ENCODE measurements at places on chromosomes 12 and 14. TPM values are rescaled to one million over a fixed set of nuclear protein-coding genes. Genes with fewer than 3 reads are reported as not detected.

TAS2R7 gene
- total RNA-seq: not detected

HOXC13 gene
- total RNA-seq: not detected

OR4M1 gene
- total RNA-seq: not detected

GALNT9 gene
- not detected for total RNA-seq

PXN gene
- 48.4 TPM for total RNA-seq

ALDH2 gene
- total RNA-seq: 0.21 TPM

SOX5 gene
- total RNA-seq: 2.1 TPM

TAS2R10 gene
- total RNA-seq: 0.26 TPM

PLEKHD1 gene
- total RNA-seq: 0.12 TPM

CBLN3 gene
- total RNA-seq: 4.5 TPM

TBX3 gene
- total RNA-seq: not detected

OSGEP gene
- total RNA-seq: 76.9 TPM

GTF2A1 gene
- total RNA-seq: 43.4 TPM

PRMT5 gene
- total RNA-seq: 200 TPM

KRT71 gene
- not detected for total RNA-seq

MIP gene
- total RNA-seq: not detected

LMNTD1 gene
- not detected for total RNA-seq

SUOX gene
- total RNA-seq: 9.3 TPM

GPR137C gene
- total RNA-seq: 0.07 TPM

CCDC60 gene
- total RNA-seq: not detected

DDX23 gene
- 122 TPM for total RNA-seq

CPNE8 gene
- 5.5 TPM for total RNA-seq

KRT72 gene
- total RNA-seq: not detected

FOXA1 gene
- 0.07 TPM for total RNA-seq

FZD10 gene
- not detected for total RNA-seq

PSMB11 gene
- not detected for total RNA-seq

SLC38A4 gene
- not detected for total RNA-seq

NUP37 gene
- 88.1 TPM for total RNA-seq

AP1G2 gene
- total RNA-seq: 135 TPM

AQP2 gene
- total RNA-seq: not detected

SAMD15 gene
- 0.28 TPM for total RNA-seq

LRRIQ1 gene
- not detected for total RNA-seq

CLEC4C gene
- not detected for total RNA-seq

WDHD1 gene
- 63.0 TPM for total RNA-seq

RBM25 gene
- 131 TPM for total RNA-seq

STON2 gene
- total RNA-seq: 0.30 TPM
